ENCODE measurements at places on chromosomes 12 and 14.
A peak's percentile ranks its signal among the peaks of the same experiment; 100 is the strongest.

- DNase-seq, result no peak
These were observed 61.3 kb upstream of the METAP2 start for GRCh38 chr12:95412482-95413311.

GRCh38 chr12:123427036-123427769, 9.3 kb downstream of the RILPL2 start:
- no peak for DNase-seq

DNA sequence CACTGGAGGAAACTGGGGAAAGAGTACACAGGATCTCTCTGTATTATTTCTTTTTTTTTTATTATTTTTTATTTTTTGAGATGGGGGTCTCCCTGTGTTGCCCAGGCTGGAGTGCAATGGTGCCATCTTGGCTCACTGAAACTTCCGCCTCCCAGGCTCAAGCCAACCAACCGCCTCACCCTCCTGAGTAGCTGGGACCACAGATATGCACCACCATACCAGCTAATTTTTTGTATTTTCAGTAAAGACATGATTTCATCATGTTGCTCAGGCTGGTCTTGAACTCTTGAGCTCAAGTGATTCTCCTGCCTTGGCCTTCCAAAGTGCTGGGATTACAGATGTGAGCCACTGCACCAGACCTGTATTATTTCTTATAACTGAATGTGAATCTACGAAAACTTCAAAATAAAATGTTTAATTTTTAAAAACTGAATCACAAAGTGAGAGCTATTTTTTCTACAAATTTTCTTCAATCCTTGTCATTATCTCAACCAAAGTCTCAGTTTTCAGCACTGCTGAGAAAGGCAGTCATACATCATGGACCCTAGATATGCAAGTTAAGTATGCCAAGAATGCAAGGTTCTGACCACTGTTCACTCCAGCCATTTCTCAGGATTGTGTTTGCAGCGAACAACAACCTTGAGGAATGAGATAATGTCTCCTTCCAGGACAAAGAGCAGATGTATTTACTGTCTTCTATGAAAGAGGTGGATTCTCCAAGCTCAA, 2.4 kb downstream of the EAPP start:
- DNase-seq, result no peak

DNA sequence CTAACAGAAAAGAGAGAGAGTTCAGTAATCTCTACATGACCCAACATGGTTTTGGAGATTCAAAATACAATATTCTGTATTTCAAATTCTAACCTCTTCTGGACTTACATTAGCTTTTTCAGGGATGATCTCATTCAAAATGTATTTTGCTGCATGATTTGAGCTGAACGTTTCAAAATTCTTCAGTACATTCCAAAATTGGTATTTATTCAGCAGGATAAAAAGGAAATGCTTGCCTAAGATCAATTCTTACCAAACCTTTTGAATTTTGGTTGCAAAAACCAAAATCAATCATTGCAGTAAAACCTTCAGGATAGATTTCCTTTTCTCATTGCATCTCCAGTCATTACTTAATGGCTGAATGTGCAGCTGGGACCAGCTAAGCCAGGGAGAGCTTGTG, 1761.3 kb upstream of the SEL1L start:
- DNase-seq, result no peak

GRCh38 chr12:68293347-68293746, 38.8 kb downstream of the MDM1 start:
- DNase-seq, result no peak

DNA sequence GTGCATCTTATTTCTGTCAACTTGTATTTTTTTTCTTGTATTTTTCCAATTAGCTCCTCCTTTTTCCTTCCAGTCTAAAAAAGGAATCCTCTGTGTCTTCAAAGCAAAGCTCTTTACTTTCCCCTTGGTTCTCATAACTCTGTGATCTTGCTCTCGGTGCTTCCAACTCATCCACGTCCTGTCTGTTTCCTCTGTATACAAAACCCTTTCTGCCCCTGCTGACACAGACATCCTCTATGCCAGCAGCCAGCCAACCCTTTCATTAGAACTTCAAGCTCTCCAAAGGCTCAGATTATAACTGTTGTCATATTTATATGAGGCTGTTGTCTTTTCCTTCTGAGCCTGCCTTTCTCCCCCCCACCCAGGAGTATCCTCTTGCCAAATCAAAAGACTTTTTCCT, 32.4 kb downstream of the OAS2 start:
- no peak for DNase-seq

DNA sequence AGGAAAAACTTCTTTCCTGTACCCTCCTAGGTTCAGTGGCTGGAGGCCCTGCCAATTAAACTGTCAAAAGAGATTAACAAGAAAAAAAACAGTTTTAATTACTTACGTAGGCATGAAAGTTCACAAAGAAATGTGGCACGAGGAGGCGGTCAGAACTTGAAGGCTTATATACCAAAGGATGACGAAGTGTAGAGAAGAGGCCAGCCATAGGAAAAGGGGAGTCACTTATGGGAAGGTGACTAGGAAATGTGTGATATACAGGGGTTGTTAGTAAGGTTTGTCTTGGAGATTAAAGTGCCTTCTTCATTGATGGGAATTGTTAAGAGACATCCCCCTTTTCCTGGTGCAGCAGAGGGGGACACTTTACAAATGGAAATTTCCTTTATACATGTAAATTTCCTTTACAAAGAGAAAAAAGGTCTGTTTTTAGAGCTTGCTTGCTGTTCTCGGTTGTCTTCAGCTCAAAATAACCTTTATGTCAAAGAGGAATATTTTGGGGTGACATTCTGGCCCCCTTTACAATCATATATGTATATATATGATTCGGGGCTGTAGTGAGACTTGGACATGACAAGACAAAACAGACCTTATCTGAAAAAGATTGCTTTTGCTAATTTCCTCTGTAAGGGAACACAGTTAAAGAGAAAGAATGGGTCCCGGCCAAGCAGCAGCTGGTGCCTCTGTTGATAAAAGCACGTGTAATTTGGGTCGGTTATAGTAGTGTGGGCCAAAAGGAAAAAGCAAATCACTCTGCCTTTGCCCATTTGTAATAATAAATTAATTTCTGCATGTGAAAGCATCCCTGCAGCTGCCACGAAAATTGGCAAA, 38.6 kb downstream of the SYNE2 start:
- peak; percentile 66 for DNase-seq

DNA sequence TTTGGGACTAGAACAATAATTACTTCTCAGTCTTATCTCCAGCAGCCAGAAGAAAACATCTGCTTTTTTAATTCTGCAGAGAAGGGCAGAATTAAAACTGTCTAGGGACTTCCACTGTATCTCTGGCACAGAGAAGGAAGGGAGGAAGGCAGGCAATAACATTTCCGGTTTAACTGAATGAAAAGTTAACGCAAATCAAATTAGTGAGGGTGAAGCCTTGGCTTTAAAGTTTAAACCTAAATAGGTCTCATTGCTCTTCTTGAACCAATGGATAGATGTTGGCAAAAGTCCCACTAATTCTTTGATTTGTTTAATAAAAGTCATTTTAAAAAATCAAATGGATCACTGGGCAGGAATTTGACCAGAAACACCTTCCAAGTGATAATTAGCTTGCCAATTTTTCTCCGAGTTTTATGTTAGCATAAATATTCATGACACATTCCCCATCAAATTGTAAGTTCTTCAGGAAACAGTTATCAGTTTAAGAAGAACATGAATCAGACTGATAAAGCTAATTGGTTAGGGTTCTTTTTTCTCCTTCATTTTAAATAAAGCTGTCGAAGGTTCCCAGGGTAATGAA, 181.9 kb downstream of the SLC15A5 start:
- no peak for DNase-seq

GRCh38 chr14:60648934-60649874, at the start of gene SIX1:
Gene SIX1, minus strand, starts transcription at chr14:60649477. Its CDS starts 288 bp downstream, at chr14:60649189.
- DNase-seq, result peak; percentile 79
